ENCODE measurements at places on chromosomes 7 and 10. TPM values are rescaled to one million over a fixed set of nuclear protein-coding genes. Genes with fewer than 3 reads are reported as not detected.

DNA sequence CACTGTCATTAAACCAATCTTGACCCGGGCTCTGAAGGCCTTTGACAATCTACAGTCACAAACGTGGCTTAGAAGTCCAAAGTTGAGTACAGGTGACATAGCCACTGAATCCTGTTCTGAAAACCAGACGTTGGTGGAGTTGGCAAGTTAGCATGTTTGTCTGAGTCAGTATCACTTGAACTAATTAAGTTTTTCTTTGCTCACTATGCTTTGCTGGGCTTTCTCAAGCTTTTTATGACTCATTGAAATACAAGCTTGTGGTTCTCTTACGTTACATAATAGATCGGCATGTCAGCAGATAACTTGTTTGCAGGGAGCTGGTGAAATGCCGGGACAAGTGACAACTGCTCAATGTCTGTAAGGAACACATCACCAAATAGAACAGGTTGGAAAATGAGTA is 53.8 kb downstream of the ARL5B start:
- H3K36me3 ChIP-seq = no peaks in the 10 kb centered on the region
- H3K4me3 ChIP-seq = no peak overlapping the region
- no peaks in the 10 kb centered on the region for H3K4me1 ChIP-seq
- DNase-seq = no peak
- H3K27ac ChIP-seq = no peak overlapping the region
- peaks cover 5% of the 10 kb centered on the region for H3K27me3 ChIP-seq

DNA sequence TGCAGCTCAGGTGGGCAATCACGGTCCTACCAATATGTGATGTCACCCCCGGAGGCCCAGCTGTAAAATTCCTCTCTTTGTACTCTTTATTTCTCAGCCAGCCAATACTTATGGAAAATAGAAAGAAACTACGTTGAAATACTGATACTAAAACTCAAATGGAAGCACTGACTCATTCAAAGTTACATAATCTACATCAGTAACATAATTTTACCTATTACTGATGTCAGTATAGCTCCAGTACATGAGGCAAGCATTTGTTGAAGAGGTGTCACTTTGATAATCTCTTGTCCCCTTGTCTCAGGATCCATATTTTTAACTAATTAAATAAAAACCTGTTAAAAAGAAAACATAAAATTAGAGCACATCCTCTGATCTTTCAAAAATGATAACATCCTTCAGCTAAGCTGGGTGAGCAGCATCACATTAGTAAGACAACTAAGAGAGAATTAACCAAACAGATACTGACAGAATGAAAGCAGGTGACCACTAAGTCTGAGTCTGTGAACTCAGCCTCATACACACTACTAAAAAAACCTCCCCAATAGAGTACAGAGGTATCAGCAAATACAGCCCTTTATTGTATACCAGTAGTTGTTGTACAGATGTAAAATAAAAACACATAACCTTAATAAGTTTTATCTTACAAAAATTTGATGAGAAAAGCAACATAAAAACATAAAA is 17.6 kb downstream of the SLC25A40 start:
- peak overlapping the region; percentile 92 for H3K27ac ChIP-seq
- H3K27me3 ChIP-seq = no peaks in the 10 kb centered on the region
- H3K36me3 ChIP-seq = peaks cover 14% of the 10 kb centered on the region
- H3K4me3 ChIP-seq = no peak overlapping the region

DNA sequence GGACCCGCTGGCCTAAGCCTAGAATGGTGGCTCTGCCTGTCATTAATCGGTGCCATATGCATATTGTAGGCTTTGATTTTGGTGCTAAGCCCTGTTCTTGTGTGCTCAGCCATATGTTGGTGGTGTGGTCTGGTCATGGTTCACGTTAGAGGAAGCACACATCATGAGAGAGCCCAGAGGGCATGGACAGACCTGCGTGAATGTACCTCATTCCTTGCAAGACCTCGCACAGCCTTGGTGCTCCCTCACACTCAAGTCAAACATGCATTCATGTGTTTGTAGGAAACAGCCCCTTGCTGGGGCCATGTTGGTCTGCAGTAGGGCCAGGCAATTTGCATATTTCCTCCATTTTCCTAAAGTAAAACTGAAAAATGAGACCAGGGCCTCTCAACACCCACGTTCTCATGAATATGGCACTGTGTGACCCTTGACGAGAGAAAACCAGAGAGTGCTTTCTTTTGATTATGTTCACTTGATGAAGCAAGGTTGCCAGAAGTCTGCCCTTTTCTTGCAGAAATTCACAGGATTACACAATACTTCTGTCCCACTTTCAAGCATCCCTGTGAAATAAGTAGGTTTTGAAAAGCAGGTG is 268.7 kb downstream of the CELF2 start:
- H3K4me1 ChIP-seq = peaks cover 9% of the 10 kb centered on the region
- H3K27me3 ChIP-seq = no peaks in the 10 kb centered on the region
- peaks cover 21% of the 10 kb centered on the region for H3K36me3 ChIP-seq
- DNase-seq = no peak

GRCh38 chr7:151428378-151429236 is 11.3 kb downstream of the CRYGN start:
- DNase-seq = no peak
- H3K27me3 ChIP-seq = no peaks in the 10 kb centered on the region
- H3K4me1 ChIP-seq = peaks cover 49% of the 10 kb centered on the region

GRCh38 chr7:146201945-146202344 is 85.3 kb downstream of the CNTNAP2 start:
- no peaks in the 10 kb centered on the region for H3K4me1 ChIP-seq
- no peak overlapping the region for H3K27ac ChIP-seq
- no peak for DNase-seq
- H3K27me3 ChIP-seq = no peaks in the 10 kb centered on the region
- no peaks in the 10 kb centered on the region for H3K36me3 ChIP-seq

The GIMAP8 gene
- total RNA-seq = 10.2 TPM

DNA sequence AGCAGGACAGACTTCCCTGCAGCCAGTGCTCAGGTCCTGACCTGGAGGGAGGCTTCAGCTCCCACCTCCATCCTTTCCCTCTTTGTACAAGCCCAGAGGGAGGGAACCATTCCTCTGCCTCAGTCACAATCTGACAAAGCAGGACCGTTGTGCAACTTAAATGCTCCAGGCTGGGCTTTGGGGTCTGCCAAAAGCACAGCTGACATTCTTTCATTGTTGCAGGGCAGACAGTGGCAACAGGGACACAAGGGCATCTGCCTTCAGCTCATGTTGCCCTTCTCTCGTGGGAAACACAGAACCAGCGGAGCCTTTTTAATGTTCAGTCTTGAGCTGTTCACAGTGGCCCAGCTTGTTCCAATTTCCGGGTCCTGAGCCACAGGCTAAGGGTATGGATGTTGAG is 155.7 kb upstream of the TNS3 start:
- H3K27ac ChIP-seq = no peak overlapping the region
- no peaks in the 10 kb centered on the region for H3K4me1 ChIP-seq
- DNase-seq = no peak
- H3K36me3 ChIP-seq = no peaks in the 10 kb centered on the region
- no peaks in the 10 kb centered on the region for H3K27me3 ChIP-seq

- no peaks in the 10 kb centered on the region for H3K36me3 ChIP-seq
- H3K27ac ChIP-seq = no peak overlapping the region
- H3K27me3 ChIP-seq = no peaks in the 10 kb centered on the region
- DNase-seq = no peak
- H3K4me1 ChIP-seq = no peaks in the 10 kb centered on the region
Observed at GRCh38 chr10:48937796-48938195, 1.8 kb downstream of the LRRC18 start.

GRCh38 chr7:97845622-97846203 is 26.5 kb downstream of the ASNS start:
- no peak for DNase-seq
- peaks cover under 1% of the 10 kb centered on the region for H3K36me3 ChIP-seq
- no peaks in the 10 kb centered on the region for H3K27me3 ChIP-seq
- H3K27ac ChIP-seq = no peak overlapping the region
- peaks cover 5% of the 10 kb centered on the region for H3K4me1 ChIP-seq
- H3K4me3 ChIP-seq = no peak overlapping the region

The MYPN gene
- total RNA-seq = not detected

DNA sequence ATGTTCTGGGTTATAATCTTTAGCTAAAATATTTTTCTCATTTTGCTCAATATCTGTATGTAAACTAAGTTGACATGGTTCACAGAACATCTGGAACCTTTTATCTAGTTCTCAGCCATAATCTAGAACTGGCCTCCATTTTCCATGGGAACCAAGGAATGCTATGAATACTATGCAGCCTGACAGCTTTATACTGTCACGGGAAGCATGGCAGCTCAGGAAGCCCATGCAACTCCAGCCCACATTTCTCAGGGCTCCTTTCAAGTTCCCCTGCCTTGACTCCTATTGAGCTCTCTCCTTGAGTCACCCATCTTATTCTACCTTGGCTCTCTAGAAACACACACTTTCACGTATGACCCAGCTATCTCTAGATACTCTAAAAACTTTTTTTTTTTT is 36.6 kb upstream of the PRKAR2B start:
- no peak overlapping the region for H3K4me3 ChIP-seq
- H3K27me3 ChIP-seq = no peaks in the 10 kb centered on the region
- H3K36me3 ChIP-seq = no peaks in the 10 kb centered on the region
- no peak overlapping the region for H3K27ac ChIP-seq

The CTBP2 gene
- 2.5 TPM for total RNA-seq

DNA sequence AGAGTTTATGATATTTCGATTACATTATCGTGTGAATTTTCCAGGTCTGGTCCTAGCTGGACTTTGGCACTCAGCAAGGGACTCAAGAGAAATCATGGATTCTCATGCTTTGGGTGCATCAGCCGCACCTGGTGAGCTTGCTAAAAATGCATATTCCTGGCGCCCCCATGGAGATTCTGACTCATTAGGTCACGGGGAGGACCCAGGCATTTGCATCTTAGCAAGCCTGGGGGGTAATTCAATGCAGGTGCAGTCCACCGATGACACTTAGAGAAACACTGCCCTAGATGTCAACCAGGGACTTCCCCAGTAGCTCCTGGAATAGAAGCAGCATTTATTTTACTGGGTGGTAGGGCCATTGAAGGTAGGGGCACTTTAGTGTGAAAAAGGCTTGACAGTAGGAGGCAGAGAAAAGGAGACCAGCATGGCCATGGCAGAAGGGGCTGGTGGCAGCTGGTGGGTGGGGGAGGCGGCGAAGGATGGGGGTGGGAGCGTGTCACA is 29.9 kb upstream of the PDCD4 start:
- H3K27me3 ChIP-seq = no peaks in the 10 kb centered on the region
- DNase-seq = no peak
- H3K36me3 ChIP-seq = peaks cover 2% of the 10 kb centered on the region
- H3K4me3 ChIP-seq = no peak overlapping the region

The GALNT11 gene
- total RNA-seq = 16.9 TPM

- DNase-seq = no peak
- H3K27ac ChIP-seq = no peak overlapping the region
- H3K4me1 ChIP-seq = no peaks in the 10 kb centered on the region
- no peaks in the 10 kb centered on the region for H3K36me3 ChIP-seq
- no peak overlapping the region for H3K4me3 ChIP-seq
- H3K27me3 ChIP-seq = no peaks in the 10 kb centered on the region
Observed at GRCh38 chr7:97313900-97314299, 196.4 kb downstream of the SDHAF3 start.

The BHLHA15 gene
- total RNA-seq = 0.65 TPM

The C10orf105 gene
- total RNA-seq = 0.35 TPM

- DNase-seq = no peak
- H3K27ac ChIP-seq = peak overlapping the region; percentile 1
- H3K4me1 ChIP-seq = peaks cover 74% of the 10 kb centered on the region
- H3K27me3 ChIP-seq = no peaks in the 10 kb centered on the region
Observed at GRCh38 chr10:69055241-69055640, 32.7 kb upstream of the SRGN start.

GRCh38 chr7:151339651-151340382 is 1.8 kb upstream of the NUB1 start:
- H3K27ac ChIP-seq = peak overlapping the region; percentile 44
- H3K4me1 ChIP-seq = peaks cover 48% of the 10 kb centered on the region
- H3K36me3 ChIP-seq = no peaks in the 10 kb centered on the region
- H3K4me3 ChIP-seq = peak overlapping the region; percentile 63
- H3K27me3 ChIP-seq = no peaks in the 10 kb centered on the region

The ADCY1 gene
- 58.9 TPM for total RNA-seq

- peaks cover 9% of the 10 kb centered on the region for H3K4me1 ChIP-seq
- no peaks in the 10 kb centered on the region for H3K27me3 ChIP-seq
- H3K4me3 ChIP-seq = no peak overlapping the region
- no peaks in the 10 kb centered on the region for H3K36me3 ChIP-seq
- no peak for DNase-seq
- no peak overlapping the region for H3K27ac ChIP-seq
Observed at GRCh38 chr7:102064361-102065025, 222.2 kb upstream of the SH2B2 start.

DNA sequence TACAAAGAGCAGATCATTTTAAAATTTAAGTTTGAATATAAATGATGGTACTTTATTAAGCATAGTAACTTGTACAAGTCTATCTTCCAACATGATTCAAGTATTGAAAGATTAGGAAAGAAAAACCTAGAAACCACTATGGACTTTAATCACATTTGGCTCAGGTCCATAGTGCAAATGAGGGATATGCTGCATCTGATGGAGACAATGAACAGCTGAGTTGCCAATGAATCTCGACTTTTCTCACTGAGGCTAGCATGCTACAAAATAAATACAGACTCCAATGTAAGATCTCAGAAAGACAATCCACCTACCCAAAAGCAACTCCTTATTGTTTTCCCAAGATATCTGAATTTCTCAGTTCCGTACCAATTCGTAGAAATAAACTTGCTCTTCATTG is 89.8 kb downstream of the SEMA3A start:
- no peak overlapping the region for H3K4me3 ChIP-seq
- DNase-seq = no peak
- no peak overlapping the region for H3K27ac ChIP-seq
- no peaks in the 10 kb centered on the region for H3K4me1 ChIP-seq
- no peaks in the 10 kb centered on the region for H3K27me3 ChIP-seq
- H3K36me3 ChIP-seq = no peaks in the 10 kb centered on the region

GRCh38 chr10:1230592-1231275 is 174.5 kb downstream of the WDR37 start:
- H3K36me3 ChIP-seq = peaks cover 3% of the 10 kb centered on the region
- H3K4me3 ChIP-seq = no peak overlapping the region
- no peaks in the 10 kb centered on the region for H3K27me3 ChIP-seq
- no peak overlapping the region for H3K27ac ChIP-seq
- DNase-seq = no peak

DNA sequence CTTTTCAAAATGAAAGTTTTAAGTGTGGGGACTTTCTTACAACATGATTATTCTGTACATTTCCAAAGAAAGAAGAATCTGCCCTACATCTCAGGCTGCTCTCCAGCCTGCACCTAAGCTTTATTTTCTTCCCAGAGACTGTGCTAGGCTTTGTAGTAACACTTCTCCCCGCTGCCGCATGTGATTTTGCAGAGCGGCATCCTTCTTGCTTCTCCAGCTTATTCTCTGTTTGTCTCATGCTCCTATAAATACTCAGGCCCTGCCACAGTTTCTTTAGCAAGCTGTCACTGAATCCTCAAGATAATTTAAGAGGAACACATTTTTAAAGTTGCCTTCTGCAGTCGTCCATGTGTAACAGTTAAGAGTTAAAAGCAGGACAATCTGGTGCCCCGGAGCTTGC is 53.5 kb downstream of the INSYN2A start:
- H3K27me3 ChIP-seq = peaks cover 7% of the 10 kb centered on the region
- no peaks in the 10 kb centered on the region for H3K4me1 ChIP-seq
- H3K27ac ChIP-seq = no peak overlapping the region
- no peaks in the 10 kb centered on the region for H3K36me3 ChIP-seq
- DNase-seq = no peak

- no peaks in the 10 kb centered on the region for H3K27me3 ChIP-seq
- H3K4me1 ChIP-seq = no peaks in the 10 kb centered on the region
- no peak overlapping the region for H3K27ac ChIP-seq
- H3K36me3 ChIP-seq = no peaks in the 10 kb centered on the region
Observed at GRCh38 chr10:130687566-130687965, 551.4 kb downstream of the GLRX3 start.

- H3K36me3 ChIP-seq = no peaks in the 10 kb centered on the region
- H3K4me1 ChIP-seq = peaks cover 7% of the 10 kb centered on the region
Observed at GRCh38 chr10:112487964-112488363, 40.9 kb downstream of the VTI1A start.
